Activated T-helper 1 cell treated with anti-CD3 and anti-CD28 coated beads, Interleukin-2, amount 50 U/mL, for 16 hours (primary cell): ENCODE measurements at places on chromosomes 7 and 10.
A peak's percentile ranks its signal among the peaks of the same experiment; 100 is the strongest.

DNA sequence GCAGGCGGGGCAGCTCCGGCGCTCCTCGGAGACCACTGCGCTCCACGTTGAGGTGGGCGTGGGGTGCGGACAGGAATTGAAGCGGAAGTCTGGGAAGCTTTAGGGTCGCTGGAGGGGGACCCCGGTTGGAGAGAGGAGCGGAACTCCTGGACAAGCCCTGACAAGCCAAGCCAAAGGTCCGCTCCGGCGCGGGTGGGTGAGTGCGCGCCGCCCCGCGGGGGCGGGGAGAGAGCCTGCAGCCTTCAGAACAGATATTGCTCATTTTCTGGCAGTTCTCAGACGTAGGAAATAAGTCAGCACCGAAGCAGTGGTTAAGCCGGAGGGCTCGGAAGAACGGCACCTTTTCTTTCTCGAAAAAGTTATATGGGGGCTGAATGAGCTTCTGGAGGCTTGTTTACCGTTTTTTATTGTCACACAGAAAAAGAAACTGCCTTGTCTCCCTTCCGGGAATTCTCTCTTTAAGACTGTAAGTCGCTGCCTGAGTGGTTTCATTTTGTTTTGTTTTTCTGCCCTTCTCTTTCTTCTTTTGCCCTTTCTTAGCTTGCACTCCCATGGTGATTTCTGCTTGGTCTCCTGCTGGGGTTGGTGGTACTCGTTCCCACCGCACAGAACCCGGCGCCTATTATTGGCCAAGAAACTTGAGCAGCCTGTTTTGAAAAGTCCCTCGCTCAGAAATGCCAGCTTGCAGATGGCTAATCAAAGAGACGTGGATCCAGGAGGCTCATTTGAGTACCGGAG lies 732 bp downstream of the FAS start:
- DNase-seq, result peak; percentile 68

DNA sequence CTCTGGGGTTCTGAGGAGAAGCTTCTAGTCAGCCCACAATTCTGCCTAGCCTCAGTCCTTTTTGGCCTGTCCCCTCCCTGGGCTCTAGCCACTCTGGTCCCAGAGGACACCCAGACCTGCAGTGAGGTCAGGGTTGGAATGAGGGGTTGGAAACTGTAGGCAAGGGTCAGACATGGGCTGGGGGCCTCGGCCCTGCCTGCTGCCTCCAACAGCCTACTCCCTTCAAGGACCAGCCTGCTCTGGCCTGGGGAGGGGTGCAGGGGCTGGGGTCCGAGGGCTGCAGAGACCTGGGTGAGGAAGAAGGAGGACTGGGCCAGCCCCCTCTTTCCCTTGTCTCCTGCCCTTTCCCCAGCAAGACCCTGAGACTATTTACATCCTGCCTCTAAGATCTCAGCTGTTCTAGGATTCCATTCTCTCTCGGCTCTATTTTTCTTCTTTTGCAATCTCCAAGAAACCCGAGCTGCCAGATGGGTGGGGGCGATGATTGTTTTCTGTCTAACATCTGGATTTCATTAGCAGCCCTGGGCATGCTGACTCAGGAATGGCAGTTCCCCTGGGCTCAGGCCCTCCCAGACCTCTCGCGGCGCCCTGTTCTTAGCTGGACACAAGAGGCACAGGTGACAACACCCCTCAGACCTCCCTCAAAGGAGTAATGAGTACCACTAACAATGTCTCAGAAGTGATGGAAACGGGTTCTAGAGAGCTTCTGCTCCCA lies 23.1 kb downstream of the ZCCHC24 start:
- no peak for DNase-seq

- DNase-seq, result peak; percentile 74
These were observed 2.2 kb downstream of the GNB2 start for GRCh38 chr7:100675581-100676350.

GRCh38 chr7:130904031-130904757 lies 170.2 kb upstream of the KLF14 start:
- no peak for DNase-seq

DNA sequence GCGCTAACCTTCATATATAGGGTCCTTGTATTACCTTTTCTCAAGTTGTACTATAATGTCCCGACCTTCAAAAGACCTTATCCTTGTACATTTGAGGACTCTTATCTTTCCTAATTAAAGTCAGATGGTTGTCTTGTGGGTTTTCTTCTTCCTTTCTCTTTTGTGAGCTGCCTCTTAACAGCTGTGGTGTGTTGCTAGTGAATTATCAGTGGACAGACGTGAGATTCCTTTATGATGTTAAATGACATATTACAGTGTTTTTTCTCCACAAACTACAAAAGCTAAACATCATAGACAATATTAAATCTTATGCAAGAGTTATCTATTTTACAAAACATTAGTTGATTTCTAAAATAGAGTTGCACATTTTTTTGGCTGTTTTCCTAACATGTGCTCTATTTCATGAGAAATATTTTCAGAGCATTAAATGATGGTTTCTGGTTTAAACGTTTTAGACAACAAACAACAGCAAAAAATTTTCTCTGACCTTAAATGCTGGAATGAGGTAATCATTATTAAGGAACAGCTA lies 272.2 kb upstream of the NPVF start:
- DNase-seq, result no peak

GRCh38 chr7:68122801-68123200 lies 1126.2 kb downstream of the TYW1 start:
- no peak for DNase-seq

GRCh38 chr10:83166344-83166743 lies 973.0 kb upstream of the GHITM start:
- DNase-seq, result no peak

DNA sequence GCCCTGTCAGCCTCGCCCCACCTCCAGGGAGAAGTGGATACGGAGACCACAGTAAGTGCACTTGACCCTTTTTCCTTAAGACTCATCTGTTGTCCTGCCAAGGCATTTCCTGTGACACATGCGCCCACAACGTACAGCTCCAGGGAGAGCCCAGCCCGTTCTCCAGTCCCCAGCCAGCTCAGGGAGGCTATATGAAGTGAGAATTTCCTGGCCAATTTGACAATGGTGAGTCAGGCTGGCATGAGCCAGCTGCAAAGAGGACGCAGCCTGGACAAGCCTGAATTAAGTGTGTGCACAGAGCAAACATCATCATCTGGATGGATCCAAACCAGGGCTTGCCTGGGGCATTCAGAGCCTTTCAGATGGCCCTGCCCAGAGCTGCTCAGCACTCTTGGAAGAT lies 244.8 kb downstream of the KCNMA1 start:
- no peak for DNase-seq

DNA sequence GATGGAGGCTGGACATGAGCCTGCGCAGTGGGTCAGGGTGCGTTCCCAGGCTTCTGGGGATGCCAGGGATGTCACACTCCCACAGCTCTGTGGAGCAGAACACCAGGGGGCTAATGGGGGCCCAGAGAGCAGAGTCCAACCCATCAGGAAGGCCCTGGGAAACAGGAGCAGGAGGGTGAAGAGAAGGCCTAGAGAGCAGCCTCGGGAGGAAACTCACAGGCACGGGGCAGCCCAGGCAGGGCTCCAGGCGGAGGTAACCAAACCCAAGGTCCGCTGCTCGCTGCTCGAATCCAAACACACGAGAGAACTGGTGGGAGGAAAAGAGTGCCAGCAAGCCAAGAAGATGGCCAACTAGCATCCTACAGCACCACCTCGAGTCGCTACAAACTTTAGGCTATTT lies 130.7 kb upstream of the LANCL2 start:
- DNase-seq, result no peak

GRCh38 chr10:127450644-127451043 lies 98.5 kb upstream of the NPS start:
- DNase-seq, result no peak

GRCh38 chr10:122237331-122237990 lies 33.6 kb upstream of the BTBD16 start:
- no peak for DNase-seq

- no peak for DNase-seq
These were observed 40.8 kb downstream of the ARHGAP12 start for GRCh38 chr10:31887850-31888249.

GRCh38 chr7:81857385-81857784 lies 87.5 kb upstream of the HGF start:
- no peak for DNase-seq

GRCh38 chr10:120575411-120575810 lies 118.4 kb downstream of the PLPP4 start:
- DNase-seq, result no peak

DNA sequence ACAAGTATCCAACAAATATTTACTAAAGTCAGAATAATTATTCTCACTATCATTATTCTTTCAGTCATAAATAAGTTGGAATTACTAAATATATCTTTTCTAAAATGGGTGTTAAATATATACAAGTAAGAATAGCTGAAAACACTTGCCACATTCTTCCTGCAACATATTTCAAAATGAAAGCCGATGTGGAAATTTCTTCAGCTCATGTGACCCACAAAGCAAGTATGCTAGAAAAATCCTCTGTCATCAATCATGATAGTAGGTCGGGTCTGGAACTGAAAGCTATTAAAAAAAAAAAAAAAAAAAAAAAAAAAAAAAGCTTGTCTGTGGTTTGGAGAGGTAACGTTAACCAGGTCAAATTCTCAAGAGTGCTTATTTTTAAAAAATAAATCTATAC lies 344.7 kb downstream of the NEBL start:
- DNase-seq, result no peak

GRCh38 chr10:17665747-17666146 lies 21.8 kb downstream of the STAM start:
- no peak for DNase-seq

DNA sequence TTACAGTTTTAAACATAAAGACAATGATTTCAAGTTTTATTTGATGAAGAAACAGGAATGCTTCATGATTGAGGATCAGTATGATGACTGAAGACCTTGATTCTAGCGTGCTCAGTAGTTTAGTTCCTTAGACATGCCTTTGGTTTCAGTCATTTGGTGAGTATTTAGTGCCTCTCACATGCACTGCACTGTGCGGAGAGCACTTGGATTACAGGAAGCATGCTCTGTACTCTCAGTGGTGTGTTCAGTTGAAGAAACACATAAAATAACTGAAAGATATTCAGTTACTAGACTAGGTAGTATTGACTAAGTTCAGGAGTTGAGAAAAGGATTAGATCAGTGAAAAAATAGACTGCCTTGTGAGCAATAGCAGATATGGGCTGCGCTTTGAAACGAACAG lies 25.5 kb downstream of the RBM17 start:
- DNase-seq, result no peak

GRCh38 chr7:1642291-1642731 lies 27.8 kb upstream of the ELFN1 start:
- no peak for DNase-seq

GRCh38 chr10:8556321-8556720 lies 501.8 kb downstream of the GATA3 start:
- DNase-seq, result no peak

DNA sequence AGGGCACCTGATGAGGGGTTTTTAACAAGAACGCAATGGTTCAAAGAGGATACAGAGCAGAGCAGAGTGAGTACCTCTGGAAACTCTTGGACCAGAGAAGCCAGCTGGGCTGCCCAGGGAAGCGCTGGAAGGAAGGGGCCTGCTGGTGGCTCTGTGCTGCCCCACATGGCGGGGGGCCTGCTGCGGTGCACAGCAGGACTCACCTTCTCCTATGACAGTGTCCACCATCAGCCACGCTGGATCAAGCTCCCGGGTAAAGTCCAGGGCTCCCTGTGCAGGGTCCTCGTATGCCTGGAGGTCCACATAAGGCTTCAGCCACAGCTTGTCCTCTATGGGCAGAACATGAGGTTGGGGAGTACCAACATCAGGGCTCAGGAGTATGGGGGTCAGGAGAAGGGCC lies 12.5 kb downstream of the EPHA1 start:
- no peak for DNase-seq

DNA sequence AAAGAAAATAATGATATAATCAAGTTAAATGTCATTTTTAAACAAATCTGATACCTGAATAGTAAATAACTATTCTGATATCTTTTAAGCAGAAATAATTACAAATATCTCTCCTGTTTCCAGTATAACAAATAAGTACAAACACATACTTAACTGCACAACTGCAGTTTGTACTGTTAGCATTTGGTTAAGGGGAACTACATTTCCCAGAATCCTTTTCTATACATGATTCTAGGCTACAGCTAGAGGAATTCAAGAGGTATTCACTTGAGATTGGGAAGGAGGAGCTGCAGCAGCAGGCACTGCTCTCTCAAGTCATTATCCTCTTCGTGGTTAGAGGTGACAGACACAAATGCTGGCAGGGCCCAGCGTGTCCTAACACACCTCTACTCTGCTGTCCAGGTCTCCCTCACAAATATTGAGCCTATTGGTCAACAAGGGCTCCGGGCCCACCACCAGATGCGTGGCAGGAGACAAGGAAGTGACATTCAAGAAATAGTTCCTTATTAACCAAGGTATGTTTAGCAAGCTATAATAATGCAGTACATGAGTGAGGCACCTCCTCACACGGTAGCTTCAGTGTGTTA lies 255.1 kb upstream of the MKLN1 start:
- DNase-seq, result no peak

DNA sequence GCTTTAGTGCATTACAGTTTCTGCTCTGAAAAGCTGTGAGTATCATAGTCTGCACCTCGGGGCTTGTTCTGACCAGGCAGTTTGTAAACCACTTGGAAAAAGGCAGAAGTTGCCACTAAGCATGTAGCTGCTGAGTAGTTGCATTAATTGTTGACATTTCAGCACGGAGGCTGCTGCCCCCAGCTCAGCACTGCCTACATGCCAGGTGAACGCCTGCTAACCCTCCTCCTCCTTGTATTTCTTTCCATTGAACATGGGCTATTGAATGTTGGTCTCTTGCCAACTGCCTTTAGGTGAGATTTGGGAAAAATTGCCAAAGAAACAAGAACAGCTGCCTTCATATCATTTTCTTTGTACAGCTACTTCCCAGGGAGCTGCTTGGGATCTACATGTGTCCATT lies 164.2 kb downstream of the RAPGEF5 start:
- no peak for DNase-seq

DNA sequence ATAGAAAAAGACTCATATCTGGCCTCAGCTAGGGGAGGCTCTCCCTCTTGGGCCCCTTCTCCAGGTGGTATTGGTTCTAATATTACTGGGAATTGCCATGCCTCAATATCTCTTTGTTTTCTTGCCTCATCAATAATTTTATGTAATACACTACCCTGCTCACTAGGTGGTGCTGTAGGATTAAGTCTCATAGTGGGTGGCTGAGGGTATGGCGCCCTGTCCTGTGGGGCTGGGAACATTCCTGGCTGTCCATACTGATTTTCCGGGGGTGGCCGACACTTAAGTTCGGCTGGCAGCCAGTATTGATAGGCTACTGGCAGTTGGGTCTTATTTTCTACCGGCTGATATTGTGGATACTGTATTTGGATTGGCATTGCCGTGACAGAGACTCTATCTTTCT lies 9.0 kb upstream of the TAS2R3 start:
- DNase-seq, result no peak

- no peak for DNase-seq
These were observed 33.4 kb downstream of the PRPS1L1 start for GRCh38 chr7:17994079-17994850.
